HT-29 (cell line): ENCODE measurements at places on chromosomes 11 and 22.

- DNase-seq = no peak
Observed at GRCh38 chr22:41524251-41524661, 20.0 kb downstream of the POLR3H start.

DNA sequence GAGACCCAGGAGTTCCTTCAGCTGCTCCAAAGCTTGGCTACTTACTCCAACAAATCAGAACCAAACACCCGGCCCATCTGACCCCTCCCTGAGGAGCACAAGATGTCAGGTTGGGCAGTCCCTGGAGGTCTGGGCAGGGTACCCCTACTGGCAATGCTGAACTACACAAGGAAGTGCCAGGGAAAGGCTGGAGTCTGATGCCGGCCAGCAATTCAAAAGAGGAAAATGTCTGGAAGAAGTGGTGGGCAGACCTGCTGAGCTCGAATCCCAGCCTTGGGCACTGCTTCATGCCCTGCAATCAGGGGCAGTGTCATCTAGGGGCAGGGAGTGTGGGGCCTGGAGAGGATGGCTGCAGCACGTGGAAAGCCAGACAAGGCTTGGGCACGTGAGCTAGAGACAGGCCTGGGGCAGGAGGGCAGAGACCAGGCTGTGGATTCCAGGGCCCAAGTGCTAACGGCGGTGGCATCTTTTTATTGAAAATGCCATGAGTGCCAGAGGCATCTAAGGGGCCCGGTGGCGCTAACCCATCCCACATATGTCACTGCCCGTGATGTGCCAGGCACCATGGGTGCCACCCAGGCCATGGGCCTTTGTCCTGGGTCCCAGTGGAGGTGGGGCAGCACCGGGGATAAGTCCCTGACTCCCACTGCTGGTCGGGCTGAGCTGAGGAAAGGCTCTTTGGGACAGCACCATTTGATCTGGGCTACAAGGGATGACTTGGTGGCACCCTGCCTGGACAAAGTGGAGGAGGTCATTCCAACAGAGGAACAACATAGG is 97.9 kb upstream of the PITPNB start:
- no peak for DNase-seq

DNA sequence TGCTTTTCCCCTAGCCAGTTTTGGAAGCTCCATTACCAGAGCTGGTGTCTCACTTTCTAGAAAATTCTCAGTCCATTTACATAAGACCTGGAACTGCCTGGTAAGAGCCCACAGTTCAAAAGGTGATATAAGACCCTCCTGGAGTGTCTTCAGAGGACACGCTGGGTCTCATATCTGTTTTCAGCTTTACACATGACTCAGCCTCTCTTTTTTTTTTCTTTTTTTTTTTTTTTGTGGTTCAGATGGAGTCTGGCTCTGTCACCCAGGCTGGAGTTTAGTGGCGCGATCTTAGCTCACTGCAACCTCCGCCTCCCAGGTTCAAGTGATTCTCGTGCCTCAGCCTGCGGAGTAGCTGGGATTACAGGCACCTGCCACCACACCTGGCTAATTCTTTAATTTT is 30.7 kb downstream of the WEE1 start:
- DNase-seq = no peak

- no peak for DNase-seq
Observed at GRCh38 chr11:17646451-17647145, 72.8 kb upstream of the MYOD1 start.

DNA sequence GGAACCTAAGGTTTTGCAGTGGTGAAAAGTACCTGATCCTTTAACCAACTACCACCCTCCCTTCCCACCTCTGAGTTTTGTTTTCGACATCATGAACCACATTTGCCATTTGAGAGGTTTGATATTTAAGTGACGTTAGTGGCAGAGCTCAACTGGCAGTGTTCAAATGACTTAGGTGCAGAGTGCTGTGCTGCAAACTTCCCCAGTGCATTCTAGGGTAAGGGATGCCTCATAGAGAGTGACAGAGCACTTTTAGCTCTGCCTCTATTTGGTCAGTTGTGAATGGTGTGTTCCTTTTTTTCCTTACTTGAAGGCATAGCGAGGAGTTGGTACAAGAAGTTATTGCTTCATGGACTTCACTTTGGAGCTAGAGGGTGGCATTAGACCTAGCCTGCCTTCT is 9.4 kb downstream of the BMAL1 start:
- DNase-seq = no peak

- DNase-seq = peak; percentile 5
Observed at GRCh38 chr11:76524919-76525318, 80.1 kb downstream of the EMSY start.

DNA sequence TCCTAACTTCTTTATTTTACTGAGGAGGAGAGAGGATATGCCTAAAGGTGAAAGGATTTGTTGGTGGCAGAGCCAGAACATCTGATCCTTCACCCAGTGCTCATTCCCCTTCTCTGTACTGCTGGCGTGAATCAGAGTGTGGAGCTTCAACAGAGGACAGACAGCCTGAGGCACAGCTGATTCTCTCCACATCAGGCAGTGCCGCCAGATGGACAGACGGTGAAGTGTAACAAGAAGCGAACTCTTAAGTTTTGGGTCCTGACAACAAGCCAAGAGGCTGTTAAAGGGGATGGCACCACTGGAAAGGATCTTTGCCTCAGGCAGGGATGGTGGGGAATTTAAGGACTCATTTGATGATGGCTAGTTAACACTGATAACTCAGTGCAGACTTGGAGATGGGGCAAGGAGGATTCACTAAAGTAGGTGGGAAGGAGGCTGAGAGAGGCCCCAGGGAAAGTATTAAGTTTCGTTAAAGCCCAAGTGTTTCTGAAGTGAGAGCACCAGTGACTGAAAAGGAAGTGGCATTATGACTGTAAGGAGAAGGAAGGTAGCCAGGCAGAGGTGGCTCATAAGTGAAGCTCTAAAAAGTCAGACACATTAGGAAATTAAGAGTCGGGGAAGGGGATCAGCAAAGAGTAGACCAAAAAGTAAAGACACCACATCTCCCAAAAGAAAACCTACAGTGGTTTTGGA is 81.3 kb downstream of the CLPB start:
- DNase-seq = peak; percentile 9

DNA sequence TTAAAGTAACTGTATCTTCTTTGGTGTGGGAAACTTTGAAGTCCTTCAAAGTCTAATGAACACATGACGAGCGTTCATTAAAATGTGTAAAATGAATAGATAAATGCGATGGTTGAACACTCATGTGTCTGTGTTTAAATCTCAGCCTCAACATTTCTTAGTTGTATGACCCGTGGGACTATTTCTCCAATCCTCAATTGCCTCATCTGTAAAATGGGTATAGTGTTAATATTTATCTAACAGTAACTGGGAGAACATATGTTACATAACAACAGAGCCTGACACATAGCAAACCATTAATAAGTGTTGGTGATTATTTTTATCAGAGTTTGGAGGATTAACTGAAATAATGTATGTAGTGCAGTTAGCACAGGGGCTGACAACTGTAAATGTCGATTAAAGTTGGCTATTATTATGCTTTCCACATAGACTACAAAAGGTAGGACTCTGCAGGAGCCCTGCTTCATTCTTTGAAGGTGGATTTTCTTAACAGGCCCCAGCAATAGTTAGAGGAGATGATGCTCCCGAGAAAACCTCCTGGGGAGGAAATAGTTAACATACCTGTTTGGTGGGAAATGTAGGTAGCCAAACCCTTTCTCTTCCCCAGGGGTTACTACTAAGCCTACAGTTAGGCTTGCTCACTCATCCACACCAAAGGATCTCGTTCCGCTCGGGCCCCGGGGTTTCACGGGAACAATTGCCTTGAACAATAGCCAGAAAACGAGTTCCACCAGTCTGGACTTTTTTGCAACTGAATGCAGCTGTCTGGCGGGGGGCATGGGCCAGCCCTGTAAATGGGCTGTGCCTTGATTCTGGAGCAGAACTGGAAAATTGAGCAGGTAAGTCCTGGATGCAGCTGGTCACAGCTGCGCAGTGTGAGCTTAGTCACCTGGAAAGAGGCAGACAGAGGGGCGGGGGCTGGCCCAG is 133.4 kb downstream of the DBX1 start:
- no peak for DNase-seq

GRCh38 chr11:126588630-126589491 is 233.4 kb downstream of the ST3GAL4 start:
- DNase-seq = no peak

- DNase-seq = peak; percentile 10
Observed at GRCh38 chr22:19105867-19106802, 16.1 kb downstream of the DGCR2 start.
